Esophagus muscularis mucosa (tissue), 4 donors: ENCODE measurements at places on chromosomes 4 and X. TPM values are rescaled to one million over a fixed set of nuclear protein-coding genes. Genes with fewer than 3 reads are reported as not detected.

DNA sequence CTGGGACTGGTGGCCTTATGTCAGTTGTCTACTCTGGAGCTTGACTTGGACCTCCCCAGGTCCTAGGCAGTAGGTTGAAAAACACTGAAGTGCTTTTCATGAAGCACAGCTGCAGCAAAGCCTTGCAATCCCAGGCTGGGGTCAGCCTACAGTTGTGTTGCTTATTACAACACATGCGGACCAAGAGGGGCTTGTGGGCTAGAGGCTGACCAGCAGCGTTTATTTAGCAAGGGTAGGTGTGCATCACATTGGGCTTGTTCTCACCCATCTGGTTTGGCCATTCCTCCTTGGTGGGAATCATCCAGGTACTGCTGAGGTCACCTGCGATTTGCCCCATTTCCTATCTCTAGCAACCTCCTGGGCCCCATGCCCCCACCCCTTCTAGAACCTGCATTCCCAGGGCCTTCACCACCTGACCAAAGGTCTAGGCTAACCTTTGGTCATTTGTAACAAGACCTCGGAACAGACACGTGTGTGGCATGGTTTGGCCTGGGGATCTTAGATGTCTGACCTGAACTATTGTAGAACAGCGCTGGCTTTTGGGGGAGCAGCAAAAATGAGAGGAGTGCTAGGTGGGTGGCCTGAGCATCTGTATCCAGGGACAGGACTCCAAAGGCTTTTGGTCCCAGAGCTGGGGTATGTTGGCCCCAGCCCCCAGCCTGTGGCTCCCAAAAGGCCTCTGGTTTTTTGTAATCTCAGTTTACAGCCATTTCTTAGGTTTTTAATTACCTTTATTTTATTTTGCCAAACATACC lies 3.0 kb downstream of the RPL10 start:
- DNase-seq: no peak

- DNase-seq: no peak
These were observed 17.0 kb upstream of the CDS1 start for GRCh38 chr4:84565951-84566350.

DNA sequence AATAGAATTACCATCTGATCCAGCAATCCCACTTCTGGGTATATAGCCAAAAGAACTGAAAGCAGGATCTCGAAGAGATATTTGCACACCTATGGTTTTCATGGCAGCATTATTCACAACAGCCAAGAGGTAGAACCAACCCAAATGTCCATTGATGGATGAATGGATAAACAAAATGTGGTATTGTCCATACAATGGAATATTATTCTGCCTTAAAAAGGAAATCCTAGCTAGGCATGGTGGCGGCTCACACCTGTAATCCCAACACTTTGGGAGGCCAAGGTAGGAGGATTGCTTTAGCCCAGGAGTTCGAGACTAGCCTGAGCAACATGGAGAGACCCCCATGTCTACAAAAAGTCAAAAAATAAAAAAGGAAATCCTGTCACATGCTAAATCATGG lies 27.3 kb downstream of the SAT1 start:
- DNase-seq: no peak

GRCh38 chr4:2689825-2690700 lies 66.1 kb downstream of the TNIP2 start:
- no peak for DNase-seq

DNA sequence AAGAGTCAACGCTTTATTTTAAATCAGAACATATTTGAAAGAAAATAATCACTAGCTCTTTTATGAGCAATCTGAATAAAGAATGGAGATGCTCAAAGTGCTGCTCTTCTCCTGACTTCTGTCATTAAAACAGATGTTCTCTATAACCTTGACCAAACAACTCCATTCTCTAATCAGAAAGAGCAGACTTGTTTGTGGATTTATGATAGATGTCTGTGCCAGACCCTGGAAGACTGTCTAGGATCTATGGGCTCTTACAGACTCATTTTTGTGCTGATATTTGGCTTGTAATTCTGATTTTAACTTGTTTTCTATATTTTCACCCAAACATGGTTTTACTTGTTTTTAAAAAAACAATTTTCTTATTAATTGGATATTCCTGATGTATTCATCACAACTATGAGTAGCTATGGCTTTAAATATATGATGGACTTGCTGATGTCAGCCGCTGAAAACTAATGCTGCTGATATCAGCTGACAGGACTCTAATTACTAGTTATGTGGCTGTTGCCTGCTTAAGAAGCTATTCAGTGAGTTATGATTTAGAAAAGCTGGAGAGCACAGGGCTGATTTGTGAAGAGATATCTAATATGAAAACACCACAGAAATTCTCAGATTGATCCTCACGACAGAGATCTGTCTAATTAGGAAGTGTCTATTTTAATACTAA lies 31.6 kb upstream of the MAML3 start:
- DNase-seq: no peak

BEX2 gene
- total RNA-seq: 3.6 TPM

MAGEB2 gene
- total RNA-seq: not detected

CTAG1B gene
- not detected for total RNA-seq
